ENCODE measurements at places on chromosomes 6 and 20. TPM values are rescaled to one million over a fixed set of nuclear protein-coding genes. Genes with fewer than 3 reads are reported as not detected.

ZBTB46 gene
- 1.6 TPM for total RNA-seq

CLIC5 gene
- total RNA-seq, result not detected

ELOVL2 gene
- total RNA-seq, result 30.4 TPM

FAM83C gene
- total RNA-seq, result not detected

SPEF1 gene
- not detected for total RNA-seq

LCA5 gene
- 0.83 TPM for total RNA-seq

DDX27 gene
- total RNA-seq, result 53.7 TPM

CCN6 gene
- total RNA-seq, result not detected

SPATS1 gene
- 0.53 TPM for total RNA-seq

VIP gene
- total RNA-seq, result 0.16 TPM

CLPSL2 gene
- not detected for total RNA-seq

BHLHE23 gene
- not detected for total RNA-seq

MRAP2 gene
- total RNA-seq, result 0.67 TPM

Data from SK-MEL-5 (cell line).